Immature natural killer cell (primary cell): ENCODE measurements at places on chromosomes 3 and 15.

- no peak for DNase-seq
These were observed 136.9 kb downstream of the THSD4 start for GRCh38 chr15:71252044-71252739.

DNA sequence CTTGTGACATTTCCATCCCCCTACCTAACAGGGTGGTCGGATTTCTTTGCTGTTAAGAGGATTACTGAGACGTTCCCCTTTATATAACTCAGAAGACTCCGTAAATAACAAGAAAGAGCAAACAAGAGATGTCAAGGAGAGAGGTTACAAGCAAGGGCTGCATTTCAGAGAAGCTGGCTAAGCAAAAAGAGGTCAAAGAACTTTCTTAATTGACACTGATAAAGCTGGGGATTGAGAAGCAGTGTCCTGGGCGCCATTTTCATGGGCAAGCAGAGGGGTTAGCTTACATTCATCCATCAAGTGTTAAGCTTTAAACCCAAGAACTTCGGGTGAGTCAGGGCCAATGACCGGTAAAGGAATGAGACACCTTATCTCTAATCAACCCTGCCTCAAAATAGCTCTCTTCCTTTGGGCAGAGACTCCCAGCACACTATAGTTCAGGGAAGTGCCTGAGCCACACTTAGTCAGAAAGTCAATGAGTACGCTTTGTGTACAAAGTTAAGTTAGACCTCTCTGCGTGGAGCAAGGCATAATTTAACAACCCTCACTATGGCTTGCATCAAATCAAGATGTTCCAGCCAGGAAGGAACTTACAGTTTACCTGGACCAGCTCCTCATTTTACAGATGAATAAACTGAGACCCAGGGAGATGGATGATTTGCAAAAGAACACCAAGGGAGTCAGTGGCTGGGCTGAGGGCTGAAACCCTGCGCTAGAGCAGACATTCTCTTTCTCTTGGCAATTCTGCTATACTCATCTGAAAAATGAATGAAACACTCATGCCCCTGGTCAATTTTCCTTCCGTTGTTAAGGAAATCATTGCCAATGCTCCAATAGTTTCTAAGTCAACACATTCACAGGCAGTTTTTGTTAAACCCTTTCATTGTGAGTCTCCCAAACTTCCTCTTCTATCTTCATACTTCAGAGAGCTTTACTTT is 44.6 kb downstream of the CCNL1 start:
- DNase-seq = no peak

DNA sequence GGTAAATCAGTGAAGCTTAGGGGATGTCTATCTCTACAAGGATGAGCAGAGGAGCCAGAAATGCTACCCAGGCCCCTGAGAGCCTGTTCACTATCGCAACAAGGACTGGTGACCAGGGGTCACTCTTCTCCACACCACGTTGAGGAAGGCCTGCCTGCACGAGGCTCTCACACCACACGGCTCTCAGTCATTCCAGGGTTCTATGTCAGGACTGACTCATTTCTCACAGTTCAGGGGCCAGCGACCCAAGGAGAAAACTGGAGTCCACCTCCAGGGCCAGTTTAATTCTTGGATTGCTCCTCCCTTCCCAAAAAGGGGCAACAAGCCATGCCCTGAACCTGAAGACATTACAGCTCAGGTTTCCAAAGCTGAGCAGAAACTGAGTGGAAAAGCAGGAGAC is 33.9 kb downstream of the ANP32A start:
- DNase-seq = no peak

DNA sequence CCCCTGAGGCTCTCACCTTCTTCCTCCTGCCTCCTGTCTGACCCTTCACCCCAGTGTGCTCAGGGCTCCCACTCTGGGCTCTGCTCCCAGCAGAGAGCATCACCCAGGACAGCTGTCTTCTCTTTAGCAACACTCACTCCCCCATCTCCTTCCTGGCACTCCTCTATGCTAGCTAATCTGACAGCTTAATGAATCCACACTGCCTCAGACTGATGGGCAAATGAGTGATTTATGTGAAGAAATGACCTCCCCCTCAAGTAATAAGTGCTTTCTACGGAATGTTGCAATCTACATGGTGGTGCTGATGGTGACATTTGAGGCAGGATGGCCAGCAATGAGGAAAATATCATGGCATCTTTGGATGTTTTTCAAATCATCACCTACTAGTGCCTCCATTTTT is 83.6 kb downstream of the LSM3 start:
- DNase-seq = no peak

DNA sequence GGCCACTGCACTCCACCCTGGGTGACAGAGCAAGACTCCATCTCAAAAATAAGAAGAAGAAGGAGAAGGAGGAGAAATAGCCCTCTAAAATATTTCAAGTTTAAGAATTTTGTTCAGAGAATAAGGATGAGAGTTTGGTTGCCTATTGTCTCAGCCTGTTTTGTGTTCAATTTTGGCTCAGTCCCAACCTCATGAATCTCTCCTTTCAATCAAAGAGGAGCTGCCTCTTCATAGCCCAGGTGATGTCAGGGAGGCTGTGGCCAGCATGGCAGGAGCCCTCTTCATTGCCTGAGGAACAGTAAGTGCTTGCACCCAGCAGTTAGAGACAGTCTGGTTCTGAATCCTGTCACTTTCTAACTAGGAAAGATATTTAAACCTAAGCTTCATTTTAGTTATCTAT is 55.0 kb downstream of the BDH1 start:
- DNase-seq = no peak

DNA sequence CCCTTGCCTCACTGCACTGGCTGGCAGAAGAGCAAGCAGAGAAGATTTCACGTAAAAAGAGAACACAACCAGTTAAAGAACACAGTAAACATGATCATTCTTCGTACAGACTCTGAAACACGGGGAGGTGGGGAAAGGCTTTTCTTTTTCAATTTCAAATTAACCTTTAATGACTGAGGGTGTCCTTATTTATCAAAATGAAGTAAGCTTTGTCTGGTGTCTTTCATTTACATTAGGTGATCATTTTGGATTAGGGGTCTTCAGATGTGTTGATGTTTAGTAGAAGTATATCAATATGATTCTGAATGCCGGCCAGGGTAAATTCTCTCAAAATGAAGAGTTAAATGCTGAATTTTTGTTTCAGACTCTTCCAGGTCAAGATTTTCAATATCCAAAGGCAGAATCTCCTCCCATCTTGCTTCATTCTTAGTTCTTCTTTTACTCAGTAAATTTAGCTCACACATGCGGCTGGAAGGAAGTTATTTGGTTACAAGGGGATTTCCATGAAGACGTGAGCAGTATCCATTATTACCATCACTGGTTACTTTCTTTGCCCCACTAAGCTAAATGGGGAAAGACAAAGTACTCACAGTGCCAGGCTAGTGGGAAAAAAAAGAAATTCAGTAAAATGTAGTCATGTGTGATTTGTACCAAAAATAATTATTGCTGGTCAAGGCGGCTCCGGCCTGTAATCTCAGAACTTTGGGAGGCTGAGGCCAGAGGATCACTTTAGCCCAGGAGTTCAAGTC is 272.2 kb upstream of the NR2F2 start:
- DNase-seq = no peak

- no peak for DNase-seq
These were observed 64.9 kb upstream of the RAD18 start for GRCh38 chr3:9028134-9028533.

GRCh38 chr15:59995568-59996297 is 8.4 kb upstream of the FOXB1 start:
- DNase-seq = no peak

DNA sequence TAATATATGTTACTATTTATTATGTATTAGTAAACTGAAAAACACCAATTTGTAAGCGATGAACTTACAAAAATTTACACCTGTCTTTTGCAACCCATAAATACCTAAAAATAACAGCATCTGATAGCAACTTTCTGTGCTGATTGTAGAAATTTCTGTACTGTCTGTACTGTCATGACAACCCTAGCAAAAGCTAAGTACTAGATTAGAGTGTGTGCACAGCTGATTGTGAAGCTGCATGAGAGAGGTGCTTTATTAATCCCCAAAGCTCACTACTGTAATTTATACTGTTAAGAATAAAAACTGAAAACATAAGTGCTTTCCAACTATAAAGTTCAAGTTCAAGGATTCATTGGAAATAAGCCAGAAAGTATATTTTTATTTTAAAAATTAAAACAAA is 815 bp downstream of the BCL2A1 start:
- DNase-seq = no peak

GRCh38 chr3:18100121-18100520 is 325.0 kb downstream of the SATB1 start:
- DNase-seq = no peak

GRCh38 chr15:39411102-39411989 is 169.5 kb upstream of the THBS1 start:
- peak; percentile 21 for DNase-seq

- DNase-seq = no peak
These were observed 238.2 kb upstream of the HES1 start for GRCh38 chr3:193897731-193898180.

GRCh38 chr15:60672400-60672799 is 193.5 kb upstream of the ICE2 start:
- no peak for DNase-seq

DNA sequence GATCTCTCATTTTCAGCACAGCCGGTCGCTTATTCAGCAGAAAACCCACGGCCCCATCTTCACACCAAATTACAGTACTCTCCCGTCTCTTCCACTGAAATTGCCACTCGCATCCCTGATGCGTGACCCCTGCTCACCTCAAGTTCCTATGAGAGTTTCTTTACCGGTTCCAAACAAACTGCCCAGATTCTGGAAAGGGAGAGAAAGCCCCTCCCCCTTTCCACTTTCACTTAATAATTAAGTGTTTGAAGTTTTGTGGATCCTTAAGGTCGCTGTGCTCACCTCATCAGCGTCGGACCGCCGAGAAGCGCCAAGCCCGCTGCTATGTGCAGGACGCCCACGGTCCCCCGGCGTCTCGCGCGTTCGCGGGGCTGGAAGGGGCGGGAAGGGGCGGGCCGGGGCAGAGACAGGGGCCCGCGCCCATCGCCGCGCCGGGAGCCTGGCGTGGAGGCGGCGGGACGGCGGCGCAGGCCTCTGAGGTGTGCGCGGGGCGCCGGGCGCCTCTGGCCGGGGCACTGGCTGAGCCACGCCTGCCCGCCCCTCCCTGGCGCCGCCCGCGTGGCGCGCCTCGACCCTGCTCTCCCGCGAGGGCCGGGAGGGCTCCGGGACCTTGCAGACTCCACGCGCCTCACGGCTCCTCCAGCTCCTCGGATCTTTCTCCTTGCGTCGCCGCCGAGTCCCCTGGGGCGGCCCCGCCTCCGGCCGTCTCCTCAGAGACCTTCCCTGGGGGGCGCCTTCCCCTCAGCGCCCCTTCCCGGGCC is at the start of gene GPR156:
GPR156 (minus strand) TSS at position 476 of the 761 bp plus-strand sequence. CDS start 41,124 bp downstream, outside the sequence.
- DNase-seq = no peak

GRCh38 chr15:31444844-31445243 is 118.2 kb downstream of the KLF13 start:
- no peak for DNase-seq

GRCh38 chr15:98272625-98273024 is 312.1 kb downstream of the ARRDC4 start:
- no peak for DNase-seq

GRCh38 chr3:83902787-83903533 is 1055.8 kb upstream of the CADM2 start:
- DNase-seq = no peak

DNA sequence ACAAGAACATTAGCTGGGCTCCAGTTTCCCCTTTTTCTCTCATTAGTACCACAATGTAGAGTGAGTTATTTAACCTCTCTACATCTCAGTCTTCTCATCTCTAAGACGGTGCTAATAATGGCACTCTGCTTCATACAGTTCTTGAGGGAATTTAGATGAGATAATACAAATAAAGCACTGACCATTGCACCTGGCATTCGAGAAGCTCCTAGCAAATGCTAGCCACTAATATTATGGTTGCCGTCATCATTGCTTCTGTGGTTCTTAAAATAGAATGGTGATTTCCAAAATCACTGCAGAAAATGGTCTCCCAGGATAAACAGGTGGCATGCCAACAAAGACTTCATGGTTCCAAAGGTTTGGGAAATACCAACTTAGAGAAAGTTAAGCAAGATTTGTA is 213.0 kb downstream of the RORA start:
- DNase-seq = no peak

DNA sequence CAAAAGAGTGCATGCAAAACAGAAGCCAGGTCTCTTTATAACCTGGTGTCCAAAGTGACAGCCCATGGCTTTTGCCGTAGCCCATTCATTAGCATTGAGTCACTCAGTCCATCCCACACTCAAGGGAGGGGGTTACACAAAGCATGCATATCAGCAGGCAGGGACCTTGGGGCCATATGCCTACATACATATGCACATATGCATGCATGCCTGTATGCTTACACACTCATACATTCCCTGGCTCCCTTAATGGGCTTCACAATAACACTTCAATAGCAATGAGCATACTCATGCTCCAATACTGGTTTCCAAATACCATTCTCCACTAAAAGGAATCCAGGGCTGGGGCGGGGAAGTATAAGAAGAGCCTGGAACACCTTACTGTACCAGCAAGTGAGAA is 22.0 kb downstream of the TRPM1 start:
- DNase-seq = no peak
